Left lung (tissue), 14 donors: ENCODE measurements at places on chromosomes 7 and 10. TPM values are rescaled to one million over a fixed set of nuclear protein-coding genes. Genes with fewer than 3 reads are reported as not detected.

DNA sequence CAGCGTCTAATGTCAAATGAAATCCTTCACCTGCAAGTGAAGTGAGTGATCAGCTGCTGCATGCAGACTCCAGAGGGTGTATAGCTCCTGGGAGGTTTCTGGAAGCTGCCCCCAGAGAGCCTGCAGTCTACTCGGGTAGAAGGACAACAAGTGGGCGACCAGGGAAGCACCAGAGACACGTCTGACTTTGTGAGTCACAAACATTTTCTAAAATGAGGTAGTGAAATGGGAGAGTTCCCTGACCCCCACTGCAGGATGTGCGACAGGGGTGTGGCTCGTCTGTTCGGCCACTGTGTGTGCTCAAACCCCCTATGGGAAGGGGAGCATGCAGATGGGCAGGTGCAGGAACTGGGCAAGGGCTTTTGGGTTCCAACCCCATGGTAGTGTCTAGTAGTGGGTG, 177.1 kb upstream of the PRKCQ start:
- H3K4me1 ChIP-seq: no peaks in the 10 kb centered on the region
- no peak overlapping the region for H3K27ac ChIP-seq
- no peaks in the 10 kb centered on the region for H3K36me3 ChIP-seq
- H3K27me3 ChIP-seq: no peaks in the 10 kb centered on the region
- no peak overlapping the region for H3K4me3 ChIP-seq
- DNase-seq: no peak

DNA sequence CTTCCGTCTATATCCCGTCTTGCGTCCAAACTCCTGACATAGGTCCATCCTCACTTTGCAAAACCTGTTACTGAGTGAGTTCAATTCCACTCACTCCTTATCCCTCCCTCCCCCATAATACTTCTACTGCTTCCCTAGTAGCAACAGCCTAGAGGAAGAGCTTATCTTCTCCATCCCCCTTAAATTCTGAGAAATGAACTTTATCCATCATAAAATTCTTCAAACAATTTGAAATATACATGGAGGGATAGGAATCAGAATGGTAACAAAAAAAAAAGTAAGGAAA, 27.6 kb downstream of the SEMA3C start:
- no peaks in the 10 kb centered on the region for H3K27me3 ChIP-seq
- no peak overlapping the region for H3K27ac ChIP-seq
- no peaks in the 10 kb centered on the region for H3K36me3 ChIP-seq
- DNase-seq: no peak
- H3K4me3 ChIP-seq: no peak overlapping the region

- DNase-seq: no peak
- no peaks in the 10 kb centered on the region for H3K36me3 ChIP-seq
- H3K27me3 ChIP-seq: no peaks in the 10 kb centered on the region
- peak overlapping the region; percentile 88 for H3K27ac ChIP-seq
Observed at GRCh38 chr10:124802313-124802675, 675 bp downstream of the ABRAXAS2 start.

GRCh38 chr10:51649064-51649463, 50.3 kb downstream of the CSTF2T start:
- no peak overlapping the region for H3K4me3 ChIP-seq
- H3K27me3 ChIP-seq: no peaks in the 10 kb centered on the region
- no peak overlapping the region for H3K27ac ChIP-seq
- DNase-seq: no peak
- H3K4me1 ChIP-seq: no peaks in the 10 kb centered on the region

GRCh38 chr7:43590862-43591557, 8.1 kb downstream of the STK17A start:
- peak overlapping the region; percentile 6 for H3K27ac ChIP-seq
- no peak for DNase-seq
- H3K36me3 ChIP-seq: peaks cover 3% of the 10 kb centered on the region

GRCh38 chr7:88500131-88500530, 193.4 kb upstream of the STEAP4 start:
- no peaks in the 10 kb centered on the region for H3K4me1 ChIP-seq
- no peak overlapping the region for H3K4me3 ChIP-seq
- no peak for DNase-seq
- no peak overlapping the region for H3K27ac ChIP-seq
- H3K27me3 ChIP-seq: no peaks in the 10 kb centered on the region

Gene OR2A5
- total RNA-seq: not detected

Gene STK31
- total RNA-seq: 1.3 TPM

Gene OR2A1
- total RNA-seq: not detected

Gene TET1
- 1.5 TPM for total RNA-seq
